ENCODE measurements at places on chromosomes 12 and 14. TPM values are rescaled to one million over a fixed set of nuclear protein-coding genes. Genes with fewer than 3 reads are reported as not detected.

DNA sequence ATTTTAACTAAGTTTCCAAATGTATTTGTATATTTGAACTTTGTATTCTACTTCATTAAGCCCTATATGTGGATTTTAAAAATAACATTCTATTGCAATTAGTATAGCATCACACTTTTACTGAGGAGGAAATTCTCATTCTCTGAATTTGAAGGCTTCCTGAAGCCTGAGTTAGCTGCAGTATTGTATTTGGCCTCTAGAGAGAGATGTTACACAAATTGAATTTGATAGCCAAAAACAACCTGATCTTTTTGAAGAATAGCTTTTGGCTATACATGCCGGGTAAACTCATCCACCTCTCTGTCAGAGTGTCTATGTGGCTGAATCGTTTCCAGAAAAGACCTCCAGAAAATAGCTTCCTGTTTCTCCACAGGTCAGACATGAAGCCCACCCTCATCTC is 316.5 kb upstream of the OR4E1 start:
- H3K4me1 ChIP-seq = no peaks in the 10 kb centered on the region
- H3K27me3 ChIP-seq = no peaks in the 10 kb centered on the region
- H3K4me3 ChIP-seq = no peak overlapping the region
- no peaks in the 10 kb centered on the region for H3K36me3 ChIP-seq
- H3K27ac ChIP-seq = no peak overlapping the region

DNA sequence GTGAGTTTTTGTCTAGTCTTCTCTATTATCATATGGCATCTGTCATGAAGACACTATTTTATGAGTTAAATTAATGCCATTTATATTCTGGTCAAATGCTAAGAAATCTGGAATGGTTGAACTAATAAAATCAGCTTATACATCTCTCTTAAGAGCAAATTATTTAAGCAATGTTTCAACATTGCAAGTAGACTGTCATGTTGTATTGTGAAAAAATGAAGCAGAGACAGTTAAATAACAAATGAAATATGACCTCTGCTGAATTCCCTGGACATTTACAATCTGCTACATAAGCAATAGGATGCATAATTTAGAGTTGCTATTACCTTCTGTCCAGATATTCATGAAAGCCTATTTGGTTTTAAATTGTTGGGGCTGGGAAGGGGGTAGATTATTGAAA is 30.6 kb downstream of the NAV3 start:
- H3K27me3 ChIP-seq = no peaks in the 10 kb centered on the region
- no peaks in the 10 kb centered on the region for H3K36me3 ChIP-seq
- no peak overlapping the region for H3K4me3 ChIP-seq
- no peaks in the 10 kb centered on the region for H3K4me1 ChIP-seq

DNA sequence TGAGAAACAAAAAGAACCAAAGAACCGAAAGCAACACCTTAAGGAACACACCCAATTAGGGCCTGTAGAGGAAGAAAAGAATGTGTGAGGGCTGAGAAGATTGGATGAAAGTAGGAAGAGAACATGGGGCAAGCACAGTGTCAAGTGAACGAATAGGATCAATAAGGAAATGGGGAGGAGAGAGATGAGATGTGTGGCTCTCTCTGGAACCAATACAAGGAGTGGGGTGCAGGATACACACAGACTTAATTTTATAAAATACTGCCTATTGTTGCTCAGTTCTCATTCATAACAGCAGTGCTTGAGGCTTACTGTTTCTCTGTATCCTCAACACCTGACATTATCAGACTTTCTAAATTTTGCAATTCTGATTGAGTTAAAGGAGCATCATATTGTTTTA is 93.3 kb downstream of the MYRFL start:
- no peak overlapping the region for H3K4me3 ChIP-seq
- no peaks in the 10 kb centered on the region for H3K36me3 ChIP-seq
- 0 out of 3 replicates have a peak, but pooled peaks cover 3% of the 10 kb centered on the region for H3K27me3 ChIP-seq

GRCh38 chr12:29612912-29613311 is 115.4 kb upstream of the OVCH1 start:
- no peak overlapping the region for H3K4me3 ChIP-seq
- H3K27ac ChIP-seq = no peak overlapping the region
- no peak for DNase-seq

- H3K4me1 ChIP-seq = no peaks in the 10 kb centered on the region
- no peaks in the 10 kb centered on the region for H3K27me3 ChIP-seq
Measured at GRCh38 chr14:92670160-92670559, 78.3 kb downstream of the LGMN start.

DNA sequence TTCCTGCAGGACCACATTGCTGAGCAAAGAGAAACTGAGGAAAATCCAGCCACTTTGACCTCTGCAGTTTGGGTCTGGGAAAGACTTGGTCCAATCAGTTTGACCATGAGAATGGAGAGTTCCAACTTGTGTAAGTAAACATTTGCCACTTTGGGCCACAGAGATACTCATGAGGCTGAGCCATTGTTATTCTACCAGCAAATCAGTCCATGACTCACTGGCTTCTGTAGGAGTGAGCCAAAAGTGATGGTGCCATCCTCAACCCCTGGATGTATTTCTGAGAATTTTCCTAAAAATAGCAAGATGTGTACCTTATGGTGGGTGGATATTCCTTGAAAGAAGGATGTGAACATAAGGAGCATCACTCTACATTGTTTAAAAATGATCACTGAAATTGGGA is 192.9 kb upstream of the OR4E1 start:
- no peak for DNase-seq
- H3K4me3 ChIP-seq = no peak overlapping the region
- H3K4me1 ChIP-seq = no peaks in the 10 kb centered on the region
- no peak overlapping the region for H3K27ac ChIP-seq
- H3K36me3 ChIP-seq = no peaks in the 10 kb centered on the region
- H3K27me3 ChIP-seq = 0 out of 3 replicates have a peak, but pooled peaks cover 4% of the 10 kb centered on the region

Gene TAS2R19
- total RNA-seq = 0.88 TPM
